T-cell (primary cell): ENCODE measurements at places on chromosomes 2 and 18.

DNA sequence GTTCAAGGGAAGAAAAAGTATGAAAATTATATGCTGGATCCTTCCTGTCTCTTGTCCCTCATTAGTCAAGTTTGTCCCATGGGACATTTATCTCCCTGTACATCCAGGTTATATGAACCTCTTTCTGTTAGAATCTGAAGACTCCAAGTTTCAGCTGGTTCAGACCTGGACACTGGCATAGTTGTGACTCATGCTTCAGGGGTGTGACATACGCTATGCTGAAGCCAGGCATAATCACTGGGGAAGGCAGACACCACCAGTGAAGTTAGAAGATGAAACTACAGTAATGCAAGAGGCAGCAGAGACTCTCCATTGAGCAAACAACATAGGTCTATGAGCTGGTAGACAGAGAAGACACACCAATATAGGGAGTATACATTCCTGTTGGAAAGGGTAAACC lies 269.7 kb upstream of the SLC8A1 start:
- DNase-seq, result no peak

DNA sequence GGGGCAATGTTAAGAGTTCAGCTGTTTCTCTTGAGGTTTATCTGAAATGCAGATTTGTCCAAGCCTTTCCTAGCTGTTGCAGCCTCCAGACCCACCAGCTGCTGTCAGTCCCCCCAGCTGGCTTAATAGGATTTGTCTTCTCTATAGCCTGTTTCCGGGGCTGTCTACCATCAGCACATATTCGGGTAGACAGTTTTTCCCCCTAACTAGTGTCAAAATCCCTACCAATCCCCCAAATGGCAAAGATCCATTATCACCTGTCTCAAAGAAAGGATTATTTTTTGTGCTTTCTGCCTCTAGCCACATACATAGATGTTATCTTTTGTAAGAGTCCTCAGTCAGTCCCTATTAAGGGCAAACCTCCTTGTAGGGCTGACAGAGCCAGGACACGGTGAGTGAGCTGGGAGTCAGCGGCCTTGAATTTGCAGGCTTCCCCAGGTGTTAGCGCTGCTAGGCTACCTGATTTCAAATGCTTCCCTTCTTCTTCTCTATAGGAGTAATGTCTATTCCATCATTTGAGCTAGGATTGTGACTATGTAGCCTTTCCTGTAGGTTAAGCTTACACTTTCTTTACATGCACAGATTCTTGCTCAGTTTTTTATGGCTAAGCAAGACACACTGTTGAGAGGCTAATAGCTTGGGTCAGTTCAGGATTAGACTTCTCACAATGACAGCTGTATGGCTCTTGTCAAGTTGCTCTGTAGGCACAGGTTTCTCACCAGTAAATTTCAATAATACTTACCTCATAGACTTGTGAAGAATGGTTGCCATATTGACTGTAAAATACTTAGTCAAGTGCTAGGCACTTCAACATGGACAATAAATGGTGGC lies 171.1 kb upstream of the UNC80 start:
- no peak for DNase-seq

DNA sequence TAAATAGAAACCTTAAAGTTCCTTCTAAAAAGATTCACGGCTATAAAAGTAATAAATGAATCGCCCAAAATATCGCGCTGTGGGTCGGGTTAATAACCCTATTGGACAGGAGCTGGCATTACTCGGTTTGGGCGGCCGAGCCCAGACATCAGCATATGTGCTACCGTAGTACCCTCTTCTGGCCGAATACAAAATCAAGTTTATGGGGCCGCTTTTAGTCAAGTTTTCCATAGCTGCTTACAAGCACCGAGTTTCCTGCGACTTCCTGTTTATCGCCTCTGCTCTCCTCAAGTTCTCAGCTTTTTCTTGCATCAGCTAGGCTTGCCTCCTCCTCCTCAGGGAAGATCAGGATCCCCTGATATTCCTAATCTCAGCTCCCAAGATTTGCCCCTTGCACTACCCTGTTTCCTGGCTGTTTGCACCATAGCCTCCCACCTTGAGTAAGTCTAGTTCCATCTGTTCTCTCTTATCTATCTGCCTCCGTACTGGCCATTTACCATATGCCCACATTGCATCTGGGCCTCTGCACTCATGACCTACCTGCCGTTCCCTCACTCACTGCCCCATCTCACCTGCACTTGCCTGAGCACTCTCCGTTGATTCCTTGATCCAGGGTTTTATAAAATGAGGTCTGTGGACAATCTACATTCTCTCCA lies 56.1 kb downstream of the SLC35F5 start:
- no peak for DNase-seq

DNA sequence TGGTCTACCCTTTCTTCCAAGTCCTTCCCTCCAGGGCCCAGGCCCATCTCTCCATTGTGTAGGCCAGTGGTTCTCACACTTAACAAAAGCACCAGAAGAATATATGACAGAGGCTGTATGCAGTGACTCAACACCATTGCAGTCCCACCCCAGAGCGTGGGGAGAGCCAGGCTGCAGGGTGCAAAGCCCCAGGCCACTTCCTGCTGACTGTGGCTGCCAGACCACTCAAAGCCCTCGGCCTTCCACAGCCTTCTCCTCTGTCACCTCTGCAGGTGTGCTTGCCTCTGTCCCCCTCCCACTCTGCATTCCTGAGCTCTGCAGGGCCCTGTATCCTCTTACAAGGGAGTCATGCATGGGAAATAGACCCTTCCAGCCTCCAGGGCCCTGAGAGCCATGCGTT lies 40.4 kb upstream of the ARHGEF4 start:
- DNase-seq, result no peak

DNA sequence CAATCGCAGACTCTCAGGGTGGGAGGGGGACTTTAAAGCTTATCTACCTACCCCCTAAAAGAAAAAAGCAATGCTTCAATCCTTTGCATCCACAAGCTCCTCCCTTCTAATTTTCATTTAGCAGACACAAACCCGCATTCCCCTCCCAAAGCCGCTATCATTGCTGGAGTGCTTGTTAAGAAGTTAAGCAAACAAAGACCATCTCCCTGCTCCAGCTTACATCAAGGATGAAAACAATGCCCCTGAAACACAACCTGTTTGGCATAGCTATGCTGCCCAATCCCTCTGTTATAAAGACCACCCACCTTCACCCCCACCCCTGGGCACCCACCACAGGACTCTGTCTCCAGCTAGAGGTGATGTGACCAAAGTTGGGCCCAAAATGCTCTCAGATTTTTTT lies 33.0 kb downstream of the REEP1 start:
- no peak for DNase-seq

DNA sequence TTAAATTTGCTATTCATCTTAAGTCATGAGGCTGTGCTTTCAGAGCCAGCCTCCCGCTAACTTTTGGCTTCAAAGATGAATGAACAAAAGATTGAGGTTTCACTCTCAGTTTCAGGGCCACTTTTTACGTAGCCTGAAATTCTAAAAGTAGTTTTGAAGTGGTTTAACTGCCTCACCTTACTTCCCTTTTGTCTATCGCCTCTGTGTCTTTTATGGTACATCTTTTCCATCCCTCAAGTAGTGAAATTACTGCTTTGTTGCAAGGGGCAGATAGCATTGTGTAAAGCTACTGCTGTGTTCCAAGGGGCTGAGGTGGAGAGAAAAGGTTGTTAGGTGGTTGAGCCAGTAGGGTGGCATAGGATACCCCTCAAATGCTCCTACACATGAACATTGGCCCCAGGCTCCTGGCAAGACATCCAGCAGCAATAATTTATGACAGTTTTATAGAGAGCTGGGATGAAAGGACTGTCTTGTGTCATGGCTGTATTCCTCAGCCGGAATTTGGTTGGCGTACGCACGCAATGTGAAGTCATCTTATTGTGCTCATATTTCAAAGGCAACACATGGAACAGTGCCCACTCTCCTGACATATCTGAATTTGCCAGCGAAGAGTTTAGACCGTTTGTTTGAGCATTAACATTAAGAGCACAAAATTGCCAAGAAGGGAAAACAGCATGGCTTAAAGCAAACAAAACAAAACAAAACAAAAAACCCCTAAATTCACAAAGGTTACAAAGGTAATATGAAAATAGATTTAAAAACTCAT lies 32.2 kb downstream of the QPCT start:
- no peak for DNase-seq

- DNase-seq, result no peak
Observed at GRCh38 chr2:168730344-168730743, 72.1 kb upstream of the NOSTRIN start.

- DNase-seq, result no peak
Observed at GRCh38 chr2:13508671-13509070, 791.9 kb downstream of the TRIB2 start.

- DNase-seq, result no peak
Observed at GRCh38 chr18:22637787-22638186, 220.1 kb upstream of the CTAGE1 start.

DNA sequence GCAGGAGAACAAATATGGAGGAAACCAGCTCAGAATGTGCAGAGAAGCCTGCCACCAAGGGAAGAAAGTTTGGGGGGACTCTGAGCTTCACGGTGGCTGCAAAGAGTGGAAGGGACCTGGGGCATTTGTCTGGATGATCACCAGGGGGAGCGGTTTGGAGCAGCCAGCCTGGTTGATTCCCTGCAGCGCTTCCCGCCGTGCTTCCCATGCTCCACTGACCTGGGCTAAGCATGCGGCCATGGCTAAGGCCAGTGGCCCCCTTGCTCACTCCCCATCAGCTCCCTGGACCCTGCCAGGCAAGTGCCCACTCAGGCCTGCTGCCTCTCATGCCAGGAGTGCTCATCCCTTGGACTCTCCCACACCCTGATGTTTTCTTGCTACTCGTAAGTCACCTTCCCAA lies 27.0 kb downstream of the NTSR2 start:
- no peak for DNase-seq

DNA sequence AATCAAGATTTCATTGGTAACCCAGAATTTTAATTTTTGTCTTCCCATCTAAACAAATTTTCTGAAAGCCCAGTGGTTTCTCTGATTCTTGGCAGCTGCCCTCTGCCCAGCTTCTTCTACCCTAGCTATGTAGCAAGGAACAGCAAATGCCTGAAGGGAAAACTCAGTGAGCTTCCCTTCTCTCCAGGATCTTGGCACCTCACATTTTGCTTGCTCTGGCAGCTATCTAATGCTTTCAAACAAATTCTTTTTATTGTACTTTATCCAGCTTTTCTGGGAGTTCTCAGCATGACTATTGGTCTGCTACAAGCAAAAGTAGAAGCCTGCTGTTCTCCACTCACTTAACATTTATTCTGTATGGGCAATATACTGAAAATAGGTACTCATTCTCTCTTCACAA lies 18.3 kb upstream of the GFPT1 start:
- no peak for DNase-seq

DNA sequence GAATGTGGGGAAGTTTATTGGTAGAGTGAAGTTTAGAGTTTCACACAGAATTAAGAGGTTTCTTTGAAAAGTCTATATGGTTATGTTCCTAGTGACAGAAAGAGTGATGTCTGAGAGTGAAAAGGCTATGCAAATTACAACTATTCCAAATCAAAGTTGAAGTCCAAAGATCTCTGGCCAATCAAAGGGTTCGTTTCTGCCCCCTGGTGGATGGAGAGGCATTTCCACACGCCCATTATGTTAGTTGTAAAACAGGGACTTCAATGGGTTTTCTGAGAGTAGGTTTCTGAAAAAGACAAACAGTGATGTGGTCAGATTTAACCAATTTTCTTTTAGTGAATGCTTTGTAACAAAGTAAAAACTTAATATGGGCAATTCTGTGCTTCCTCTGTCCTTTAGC lies 441.5 kb upstream of the POU3F3 start:
- DNase-seq, result no peak

- DNase-seq, result no peak
Observed at GRCh38 chr18:10044054-10044453, 130.2 kb downstream of the VAPA start.

DNA sequence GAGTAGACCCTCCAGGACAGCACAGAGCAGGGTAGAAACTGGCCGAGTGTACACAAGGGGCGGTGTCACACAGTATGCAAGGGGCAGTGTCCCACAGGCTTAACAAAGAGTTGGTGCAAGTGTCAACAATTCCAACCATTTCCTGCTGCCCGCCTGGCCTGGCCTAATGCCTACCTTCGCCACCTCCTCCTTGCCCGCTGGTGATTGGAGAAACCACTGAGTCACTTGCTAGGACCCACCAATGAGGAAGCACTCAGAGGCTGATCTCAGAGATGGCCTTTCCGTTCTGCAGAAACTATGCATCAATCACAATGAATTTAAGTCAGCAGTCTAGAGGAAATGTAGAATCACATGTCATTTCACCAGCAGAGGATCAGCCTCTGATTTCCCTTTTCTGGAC lies 263.3 kb upstream of the PKDCC start:
- DNase-seq, result no peak

- no peak for DNase-seq
Observed at GRCh38 chr2:145771525-145771924, 1251.6 kb upstream of the ZEB2 start.

DNA sequence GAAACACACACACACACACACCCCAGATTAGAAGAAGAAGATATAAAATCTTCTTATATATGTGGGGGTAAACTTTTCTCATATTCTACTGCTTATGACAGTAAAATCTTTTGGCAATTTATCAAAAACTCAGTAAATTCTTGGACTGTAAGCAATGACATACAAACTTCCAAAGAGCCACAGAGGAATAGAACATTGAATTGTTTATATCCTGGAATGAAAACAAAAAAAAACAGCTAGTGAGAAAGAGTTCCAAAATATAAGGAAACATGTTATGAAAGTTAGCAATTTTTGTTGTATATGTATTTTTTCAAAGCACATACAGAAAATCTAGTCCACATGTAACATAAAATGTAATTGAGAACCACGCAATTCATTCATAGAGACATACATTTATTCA lies 764.9 kb downstream of the DSC3 start:
- DNase-seq, result no peak

DNA sequence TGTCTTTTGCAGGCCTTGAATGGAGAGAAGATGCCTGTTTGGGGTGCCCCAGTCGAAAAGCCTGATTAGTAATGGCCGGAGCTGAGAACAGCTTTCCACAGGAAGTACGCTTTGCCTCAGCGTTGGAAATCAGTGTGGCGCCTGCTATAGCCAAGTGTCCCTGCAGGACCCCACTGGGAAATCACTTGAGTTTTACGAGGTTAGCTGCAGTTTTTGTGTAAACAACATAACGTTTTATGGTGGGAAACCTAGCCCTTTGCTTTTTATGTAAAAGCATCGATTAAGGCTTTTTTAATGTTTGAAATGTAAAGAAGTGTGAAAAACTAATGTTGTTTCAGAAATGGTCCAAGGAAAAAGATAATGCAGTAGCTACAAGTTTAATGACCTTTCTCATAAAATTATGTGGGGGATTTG lies 234.2 kb downstream of the TTC32 start:
- DNase-seq, result no peak

DNA sequence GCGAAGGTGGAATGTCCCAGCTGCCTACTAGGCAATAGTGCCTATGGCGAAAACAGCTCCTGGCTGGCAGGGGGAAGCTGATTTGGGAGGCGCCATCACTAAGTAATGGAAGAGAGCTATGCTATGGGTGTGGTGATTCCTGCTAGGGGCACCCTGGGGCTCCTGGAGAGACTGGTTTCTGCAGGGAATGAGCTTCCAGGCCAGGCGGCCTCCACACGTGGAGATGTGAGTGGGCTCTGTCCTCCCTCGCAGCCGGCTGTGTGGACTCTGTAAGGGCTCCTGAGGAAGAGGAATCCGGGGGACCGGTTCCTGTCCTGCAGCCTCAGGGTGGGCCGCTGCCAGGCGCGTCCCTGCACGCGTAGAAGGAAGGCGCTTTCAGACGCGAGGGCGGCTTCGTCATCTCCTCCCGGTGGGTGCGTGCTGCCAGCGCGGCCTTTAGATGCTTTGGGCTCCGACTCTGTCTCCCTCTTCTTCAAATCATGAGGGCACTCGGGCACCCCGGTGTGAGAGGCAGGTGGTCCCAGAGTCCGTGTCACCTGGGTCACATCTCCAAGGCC lies 55.5 kb upstream of the ANKRD62 start:
- no peak for DNase-seq
